Colonic mucosa (tissue), 4 donors: ENCODE measurements at places on chromosomes 6 and 20. TPM values are rescaled to one million over a fixed set of nuclear protein-coding genes. Genes with fewer than 3 reads are reported as not detected.

DNA sequence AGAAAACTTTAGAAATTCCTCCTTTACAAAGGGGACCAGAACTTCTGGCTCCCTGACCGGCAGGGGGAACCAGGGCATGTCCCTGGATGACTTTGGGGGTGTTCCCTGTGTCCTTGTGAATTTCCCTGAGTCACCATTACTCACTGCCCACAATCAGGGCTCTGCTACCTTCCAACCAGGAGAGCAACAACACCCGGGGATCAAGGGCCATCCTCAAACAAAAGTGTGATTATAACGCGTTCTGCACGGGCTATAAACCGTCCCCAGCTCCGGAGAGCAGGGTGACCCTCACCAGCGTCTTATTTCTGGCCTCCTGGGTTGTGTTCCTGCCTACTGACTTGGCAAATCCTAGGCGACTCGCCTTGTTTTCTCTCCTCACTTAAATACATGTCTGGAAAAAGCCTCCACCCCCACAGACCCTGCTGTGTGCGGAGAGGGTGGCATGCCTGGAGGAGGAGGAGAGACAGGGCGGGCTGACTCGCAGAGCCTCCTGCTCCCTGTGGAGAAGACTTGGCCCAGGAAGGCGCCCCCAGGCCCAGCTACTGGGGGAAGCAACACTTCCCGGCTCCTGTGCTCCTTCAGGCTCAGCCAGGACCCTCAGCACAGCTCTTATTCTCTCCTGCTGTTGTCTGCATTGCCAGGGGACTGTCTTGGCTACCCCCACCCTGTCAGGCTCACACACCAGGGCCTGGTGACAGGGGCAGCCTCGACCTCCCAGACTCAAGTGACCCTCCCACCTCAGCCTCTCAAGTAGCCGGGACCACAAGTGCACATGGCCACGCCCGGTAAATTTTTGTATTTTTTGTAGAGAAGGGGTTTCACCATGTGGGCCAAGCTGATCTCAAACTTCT lies 54.1 kb downstream of the FGD2 start:
- peak; percentile 62 for DNase-seq

GRCh38 chr6:106098383-106099234 lies 12.5 kb downstream of the PRDM1 start:
- DNase-seq = peak; percentile 90

DNA sequence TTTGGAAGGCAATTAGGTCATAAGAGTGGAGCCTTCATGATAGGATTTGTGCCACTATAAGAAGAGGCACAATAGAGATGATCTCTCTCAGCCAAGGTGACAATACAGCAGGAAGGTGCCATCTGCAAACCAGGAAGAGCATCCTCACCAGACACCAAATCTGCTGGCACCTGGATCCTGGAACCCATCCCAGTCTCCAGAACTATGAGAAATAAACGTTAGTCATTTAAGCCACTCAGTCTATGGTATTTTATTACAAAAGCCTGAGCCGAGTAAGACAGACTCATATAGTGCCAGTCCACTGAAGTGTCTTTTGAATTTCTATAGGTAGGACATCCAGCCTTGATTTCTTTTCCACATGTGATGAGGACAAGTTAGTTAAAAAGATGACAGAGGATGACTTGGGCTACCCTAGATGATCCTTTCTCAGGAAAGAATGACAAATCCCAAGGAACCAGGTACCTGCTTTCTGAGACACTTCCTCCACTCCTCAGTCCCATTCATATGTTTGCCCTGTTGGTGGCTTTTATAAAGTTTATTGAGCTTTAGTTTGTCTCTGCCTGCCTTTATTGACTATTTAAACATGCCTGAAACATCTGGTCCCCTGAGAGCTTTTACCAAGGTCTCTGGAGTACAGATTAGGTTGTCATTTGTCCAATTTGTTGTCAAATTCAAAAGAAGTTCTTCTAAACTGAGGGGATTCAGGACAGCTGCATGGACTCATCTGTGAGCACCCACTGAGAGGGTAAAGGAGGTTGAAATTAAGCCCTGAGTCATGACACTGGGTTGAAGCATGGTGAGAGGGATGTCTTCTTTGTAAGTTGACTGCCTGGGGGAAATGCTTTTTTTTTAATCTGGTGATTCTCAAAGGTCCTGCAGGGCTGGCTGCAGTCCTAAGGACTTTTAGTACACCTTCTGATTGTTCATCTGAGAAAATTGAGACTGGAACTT lies 165.0 kb upstream of the PLCB4 start:
- no peak for DNase-seq

GRCh38 chr6:154821638-154822037 lies 88.4 kb downstream of the SCAF8 start:
- DNase-seq = no peak

DNA sequence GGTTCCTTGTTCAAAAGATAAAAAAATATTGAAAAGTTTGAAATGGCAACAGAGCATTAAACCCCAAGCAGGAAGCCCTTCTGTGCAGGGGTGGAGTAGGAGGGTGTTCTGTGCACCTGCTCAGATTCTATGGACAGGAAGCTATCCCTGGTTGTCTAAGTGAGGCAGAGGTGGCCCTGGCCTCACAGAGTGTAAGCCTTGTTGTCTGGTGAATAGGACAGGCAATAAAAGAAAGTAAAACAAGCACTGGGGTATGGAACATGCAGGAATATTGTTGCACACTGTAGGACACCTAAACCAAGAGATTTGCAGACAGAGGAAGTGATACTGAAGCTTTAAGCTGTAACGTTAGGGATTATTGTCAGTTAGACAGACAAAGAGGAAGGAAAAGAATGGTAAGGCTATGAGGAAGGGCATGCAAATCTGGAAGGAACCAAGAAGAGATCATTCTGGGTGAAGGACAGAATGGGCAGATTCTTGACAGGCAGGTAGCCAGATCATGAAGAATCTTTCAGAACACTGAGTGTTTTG lies 66.8 kb downstream of the TBC1D7 start:
- DNase-seq = no peak

DNA sequence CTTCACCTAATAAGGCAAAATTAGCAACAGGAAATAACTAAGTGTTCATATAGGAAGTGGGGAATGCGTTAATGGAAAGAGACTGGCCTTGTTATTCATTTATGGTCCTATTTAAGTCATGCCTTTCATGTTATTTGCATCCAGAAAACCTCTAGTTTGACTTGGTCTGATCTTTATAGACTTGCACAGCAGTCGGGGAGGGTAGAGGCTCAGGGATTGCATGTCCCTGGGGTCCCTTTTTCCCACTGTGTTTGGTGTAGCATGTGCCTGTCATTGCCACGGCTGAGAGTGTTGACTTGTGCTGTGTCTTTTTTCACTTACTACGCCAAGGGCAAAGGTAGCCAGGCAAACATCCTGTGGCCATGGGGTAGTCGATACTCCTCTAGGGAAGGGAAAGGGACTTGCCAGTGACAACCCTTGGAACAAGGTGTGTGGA lies 105.4 kb upstream of the RIN2 start:
- no peak for DNase-seq

DNA sequence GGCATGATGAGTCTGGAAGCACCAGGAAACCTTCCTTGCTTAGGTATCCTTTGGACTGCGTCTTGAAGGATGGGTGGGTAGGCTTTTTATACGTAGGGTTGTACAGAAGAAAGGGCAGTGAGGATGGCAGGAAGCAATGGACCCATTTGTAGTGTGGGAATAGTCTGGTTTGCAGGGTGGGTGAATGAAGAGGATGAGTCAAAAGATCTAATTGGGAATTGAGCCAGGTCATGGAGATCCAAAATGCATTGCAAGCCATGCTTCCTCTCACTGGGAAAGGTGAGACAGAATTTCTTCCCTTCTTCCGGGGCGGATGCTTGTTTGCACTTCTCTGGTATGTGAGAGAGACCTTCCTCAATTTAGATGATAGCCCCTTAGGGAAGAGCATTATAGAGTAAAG lies 10.1 kb upstream of the BTBD3 start:
- no peak for DNase-seq

DNA sequence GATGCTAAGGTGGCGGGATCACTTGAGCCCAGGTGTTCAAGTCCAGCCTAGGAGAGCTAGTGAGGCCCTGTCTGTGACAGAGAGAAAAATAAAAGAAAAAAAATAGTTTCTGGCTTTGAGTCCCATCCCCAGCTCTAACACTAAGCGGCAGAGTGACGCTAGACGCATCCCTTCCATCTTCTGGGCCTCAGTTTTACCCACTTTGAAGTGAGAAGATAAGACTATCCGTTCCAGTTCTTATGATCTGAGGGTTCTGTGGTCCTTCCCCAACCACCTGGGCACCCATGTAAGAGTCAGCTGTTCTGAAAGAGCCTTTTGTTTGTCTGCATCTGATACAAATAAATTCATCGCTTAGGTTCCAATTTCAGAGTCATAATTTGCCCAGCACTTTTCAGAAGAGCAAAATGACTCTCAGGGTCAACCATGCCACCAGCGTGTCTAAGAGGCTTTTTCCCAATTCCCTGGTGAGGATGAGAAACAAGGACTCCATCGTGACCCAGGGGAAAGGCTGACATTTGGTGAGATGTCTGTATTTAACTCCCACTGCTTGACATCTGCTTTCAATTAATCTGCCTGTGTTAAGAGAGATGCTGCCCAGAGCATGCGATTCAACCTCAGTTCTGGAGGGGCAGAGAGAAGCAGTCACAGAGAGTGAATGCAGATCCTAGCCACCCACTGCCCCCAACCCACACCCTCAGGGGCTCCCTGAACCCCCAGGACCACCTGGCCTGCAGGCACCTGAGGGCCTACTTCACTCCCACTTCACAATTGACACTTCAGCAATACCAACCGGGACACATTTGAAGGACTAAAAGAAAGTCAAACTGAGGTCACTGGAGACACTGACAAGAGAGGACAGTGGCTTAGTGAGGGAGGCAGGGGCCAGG lies 131.6 kb upstream of the TOP1 start:
- DNase-seq = no peak

GRCh38 chr6:3473773-3474172 lies 16.9 kb upstream of the SLC22A23 start:
- no peak for DNase-seq

GRCh38 chr20:20685635-20686034 lies 26.8 kb downstream of the RALGAPA2 start:
- no peak for DNase-seq

DNA sequence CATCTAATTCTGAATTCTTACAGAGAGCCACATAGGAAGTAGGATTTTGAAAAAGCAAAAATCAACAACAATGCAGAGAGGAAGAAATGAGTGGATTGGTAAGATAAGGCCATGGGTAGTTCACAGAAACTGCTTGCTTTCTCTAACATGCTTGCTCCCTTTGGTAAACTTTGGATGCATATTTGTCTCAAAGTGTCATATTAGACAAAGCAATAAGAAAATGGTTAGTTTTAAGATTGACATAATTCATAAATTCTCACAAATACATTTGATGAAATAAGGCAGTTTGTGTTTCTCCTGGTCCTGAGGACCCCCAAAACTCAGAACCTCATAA lies 31.7 kb downstream of the UTRN start:
- DNase-seq = no peak

GRCh38 chr6:41654151-41654697 lies 16.0 kb downstream of the MDFI start:
- DNase-seq = no peak

GRCh38 chr6:44727651-44728630 lies 340.4 kb downstream of the CDC5L start:
- DNase-seq = no peak

DNA sequence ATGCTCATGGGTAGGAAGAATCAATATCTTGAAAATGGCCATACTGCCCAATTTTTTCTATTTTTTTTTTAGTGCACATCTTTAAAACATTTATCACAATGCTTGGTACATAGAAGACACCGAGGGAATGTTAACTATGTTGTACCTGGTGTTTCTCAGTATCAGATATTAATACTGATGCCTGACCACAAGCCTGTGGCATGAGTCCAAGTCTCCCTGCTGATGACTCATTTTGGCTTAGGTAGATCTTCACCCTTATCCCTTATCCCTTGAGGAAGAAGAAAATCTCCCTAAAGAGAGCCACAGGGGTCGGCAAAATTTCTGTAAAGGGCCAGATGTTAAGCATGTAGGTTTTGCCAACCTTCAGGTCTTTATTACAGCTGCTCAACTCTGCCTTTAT lies 14.5 kb downstream of the CD109 start:
- DNase-seq = no peak

- no peak for DNase-seq
Measured at GRCh38 chr6:147547369-147547902, 38.9 kb downstream of the SAMD5 start.

GRCh38 chr20:61185181-61185580 lies 66.9 kb upstream of the CDH4 start:
- no peak for DNase-seq

DNA sequence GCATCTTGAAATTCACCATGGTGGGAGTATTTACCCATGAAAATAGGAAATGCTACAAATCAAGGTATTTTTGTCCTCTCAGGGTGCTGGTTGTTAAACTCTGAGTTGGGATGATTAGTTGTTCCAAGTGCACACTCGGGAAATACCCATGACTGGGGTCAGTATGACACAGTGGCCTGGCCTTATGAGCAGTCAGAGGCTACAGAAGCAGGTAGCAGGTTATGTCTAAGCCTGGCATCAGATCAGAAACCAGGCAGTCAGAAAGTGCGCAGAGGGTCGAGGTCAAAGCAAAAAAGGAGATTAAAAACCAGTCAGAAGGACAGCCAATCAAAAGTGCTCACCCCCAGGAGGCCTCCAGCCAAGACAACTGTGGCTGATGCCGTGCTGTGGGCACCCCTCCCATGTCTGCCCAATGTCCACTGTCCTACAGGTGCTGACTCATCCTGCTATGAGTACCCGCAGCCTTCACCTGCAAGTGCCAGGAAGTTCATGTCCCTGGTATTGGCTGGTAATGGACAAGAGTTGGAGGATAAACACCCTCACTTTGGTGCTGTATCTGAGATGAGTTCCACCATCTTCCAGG lies 117.4 kb upstream of the SLC24A3 start:
- peak; percentile 38 for DNase-seq

DNA sequence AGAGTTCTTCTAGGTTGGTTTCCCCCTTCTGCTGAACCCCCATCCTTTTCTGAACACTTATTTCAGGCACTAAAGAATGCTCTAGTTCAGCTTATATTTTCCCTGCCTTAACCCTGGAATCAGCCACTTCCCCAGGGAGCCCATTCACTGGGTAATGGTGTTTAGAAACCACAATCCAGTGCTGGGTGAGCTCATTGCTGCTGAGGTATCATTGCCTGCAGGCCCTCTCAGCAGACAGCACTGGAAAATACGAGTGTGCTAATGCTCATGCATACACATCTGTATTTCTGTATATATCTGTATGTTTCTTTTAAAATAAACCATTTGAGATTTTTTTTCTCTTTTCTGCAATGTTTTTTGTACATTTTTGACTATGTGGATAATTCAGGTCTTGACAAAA lies 27.0 kb downstream of the OSBPL2 start:
- DNase-seq = no peak

DNA sequence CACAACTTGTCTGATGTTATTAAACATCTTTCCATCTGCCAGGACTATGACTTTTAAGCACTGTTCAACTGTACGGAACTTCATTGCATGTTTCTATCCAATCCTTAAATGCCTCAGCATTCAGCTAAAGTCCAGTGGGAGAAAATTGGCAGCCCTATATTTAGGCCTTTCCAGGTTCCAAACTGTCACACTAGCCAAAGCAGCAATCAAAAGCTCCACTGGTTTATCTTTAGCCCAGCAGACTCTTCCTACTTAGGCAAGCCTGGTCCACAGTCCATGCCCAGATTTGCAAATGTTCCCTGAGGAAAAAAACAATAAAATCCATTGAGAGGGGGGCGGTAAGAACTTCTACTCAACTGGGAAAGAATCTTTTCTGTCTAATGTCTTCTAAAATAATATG lies 349.1 kb upstream of the GJE1 start:
- no peak for DNase-seq

GRCh38 chr6:79544939-79545450 lies 7.8 kb upstream of the LCA5 start:
- peak; percentile 65 for DNase-seq

Gene RIMS4
- total RNA-seq = 0.74 TPM

Gene ANKRD66
- not detected for total RNA-seq

Gene FAM110A
- 19.7 TPM for total RNA-seq

Gene TUBB2B
- 5.8 TPM for total RNA-seq
